Bronchial smooth muscle cell (primary cell): ENCODE measurements at places on chromosomes 7 and 10. TPM values are rescaled to one million over a fixed set of nuclear protein-coding genes. Genes with fewer than 3 reads are reported as not detected.

The KLF14 gene
- total RNA-seq: under 0.01 TPM in 1 of 2 replicates, not detected in the other

The NPFFR1 gene
- under 0.01 TPM in 1 of 2 replicates, not detected in the other for total RNA-seq

The ANKRD26 gene
- 5.2 and 8.7 TPM in 2 replicates for total RNA-seq

The DNAH11 gene
- total RNA-seq: under 0.01 and 0.95 TPM in 2 replicates

The NFE2L3 gene
- 0.63 and 1.9 TPM in 2 replicates for total RNA-seq

The TBC1D12 gene
- total RNA-seq: 9.2 and 13.6 TPM in 2 replicates

The DNAJB6 gene
- total RNA-seq: 55.7 and 68.2 TPM in 2 replicates

The ZC3HAV1 gene
- total RNA-seq: 17.7 and 21.4 TPM in 2 replicates

The OR6B1 gene
- total RNA-seq: not detected in 2 replicates

The PVRIG gene
- total RNA-seq: not detected in 2 replicates
